Kidney glomerular epithelial cell (primary cell): ENCODE measurements at places on chromosomes 11 and 22.

DNA sequence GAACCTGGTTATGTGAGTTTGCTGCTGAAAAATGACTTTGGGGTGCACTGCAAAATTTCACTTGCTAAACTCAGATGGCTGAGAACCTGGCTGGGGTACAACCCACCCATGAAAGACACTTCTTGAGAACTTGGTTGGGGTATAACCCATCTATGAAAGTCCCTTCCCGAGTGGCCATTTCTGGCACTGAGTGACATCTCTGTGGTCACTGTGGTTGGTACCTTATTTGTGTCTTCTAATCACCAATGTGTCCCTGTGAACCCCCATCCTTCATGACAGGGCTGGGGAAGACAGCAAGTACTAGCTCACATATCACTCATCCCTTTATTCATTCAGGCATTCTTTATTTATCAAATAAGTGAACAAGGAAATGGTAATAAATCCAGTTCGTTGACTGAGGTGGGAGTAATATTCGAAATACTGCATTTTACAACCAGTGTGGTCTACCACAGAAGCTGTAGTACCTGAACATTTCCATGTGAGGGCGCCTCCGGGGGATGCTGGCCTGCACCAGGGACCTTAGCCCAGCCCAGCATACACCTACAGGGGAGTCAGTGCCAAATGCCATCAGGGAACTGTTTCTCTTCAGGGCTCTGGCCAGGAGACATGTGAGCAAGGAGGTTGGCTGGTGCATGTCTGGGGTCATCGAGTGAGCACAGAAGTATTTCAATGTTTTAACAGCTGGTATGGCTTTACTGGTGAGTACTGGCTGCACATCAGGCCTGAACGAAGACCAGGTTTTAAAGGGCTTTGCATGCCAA lies 122.1 kb downstream of the CSNK2A3 start:
- DNase-seq: no peak

DNA sequence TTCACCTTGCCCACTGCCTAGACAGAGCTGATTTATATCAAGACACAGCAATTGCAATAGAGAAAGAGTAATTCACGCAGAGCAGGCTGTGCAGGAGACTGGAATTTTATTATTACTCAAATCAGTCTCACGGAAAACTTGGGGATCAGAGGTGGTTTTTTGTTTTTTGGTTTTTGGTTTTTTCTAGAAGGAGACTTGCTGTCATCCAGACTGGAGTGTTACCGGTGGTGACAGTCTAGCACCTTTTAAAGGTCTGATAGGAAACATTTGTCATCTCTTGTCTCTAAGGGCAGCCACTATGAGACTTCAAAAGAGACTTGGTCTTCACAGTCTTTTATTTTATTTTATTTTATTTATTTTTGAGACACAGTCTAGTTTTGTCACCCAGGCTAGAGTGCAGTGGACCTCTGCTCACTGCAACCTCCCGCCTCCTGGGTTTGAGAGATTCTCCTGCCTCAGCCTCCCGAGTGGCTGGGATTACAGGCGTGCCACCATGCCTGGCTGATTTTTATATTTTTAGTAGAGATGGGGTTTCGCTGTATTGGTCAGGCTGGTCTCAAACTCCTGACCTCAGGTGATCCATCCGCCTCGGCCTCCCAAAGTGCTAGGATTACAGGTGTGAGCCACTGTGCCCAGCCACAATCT lies 19.1 kb downstream of the APOBEC3H start:
- DNase-seq: no peak

DNA sequence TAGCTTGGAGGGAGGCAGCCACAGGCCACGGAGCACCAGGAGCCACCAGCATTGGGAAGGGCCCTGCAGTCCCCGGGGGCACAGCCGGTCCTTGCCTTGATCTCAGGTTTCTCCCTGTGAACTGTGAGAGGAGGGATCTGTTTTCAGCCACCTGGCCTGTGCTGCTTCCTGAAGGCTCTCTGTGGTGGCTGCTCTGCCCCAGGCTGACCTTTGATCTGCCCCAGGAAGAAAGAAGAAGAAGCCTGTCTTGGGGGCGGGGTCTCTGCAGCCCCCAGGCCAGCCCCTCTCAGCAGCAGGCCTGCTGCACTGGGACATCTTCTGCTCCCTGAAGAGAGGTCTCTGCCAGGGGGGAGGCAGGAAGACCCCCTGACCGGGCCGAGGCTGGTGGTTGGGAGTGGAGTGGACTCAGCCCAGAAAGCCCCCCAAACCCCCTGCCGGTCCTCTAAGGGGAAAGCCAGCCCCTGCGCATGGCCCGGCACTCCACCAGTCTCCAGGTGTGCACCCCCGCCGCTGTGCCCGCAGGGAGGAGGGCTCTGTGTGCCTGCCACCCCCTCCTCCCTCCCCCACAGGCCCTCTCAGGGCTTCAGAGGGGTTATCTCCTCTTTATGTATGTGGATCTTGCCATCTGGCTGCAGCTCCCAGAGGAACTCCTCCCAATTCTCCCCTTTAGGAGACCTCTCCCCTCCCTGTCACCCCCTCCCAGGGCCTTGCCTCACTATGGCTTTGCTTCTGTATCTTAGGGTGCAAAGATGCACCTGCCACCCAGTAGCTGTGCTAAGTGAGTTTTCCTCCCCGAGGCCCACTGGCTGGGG lies 675.3 kb downstream of the BRD1 start:
- no peak for DNase-seq

DNA sequence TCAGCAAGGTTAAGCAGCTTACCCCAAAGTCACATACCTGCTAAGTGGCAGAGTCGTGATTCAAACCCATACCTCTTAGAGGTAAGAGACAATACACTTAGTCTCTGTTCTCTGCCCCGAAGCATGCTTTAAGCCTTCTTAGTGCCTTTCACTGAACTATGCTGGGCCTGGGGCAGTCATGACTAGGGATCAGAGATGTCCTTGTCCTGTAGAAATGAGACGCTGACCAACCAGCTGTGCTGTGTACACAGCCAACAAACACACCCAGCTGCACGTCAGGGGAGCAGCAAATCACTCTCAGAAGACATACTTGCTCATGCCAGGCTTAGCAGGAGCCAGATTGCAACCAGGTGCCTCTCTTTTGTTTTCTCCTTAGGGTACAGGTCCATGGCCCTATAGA lies 255.7 kb downstream of the BUD13 start:
- DNase-seq: no peak

DNA sequence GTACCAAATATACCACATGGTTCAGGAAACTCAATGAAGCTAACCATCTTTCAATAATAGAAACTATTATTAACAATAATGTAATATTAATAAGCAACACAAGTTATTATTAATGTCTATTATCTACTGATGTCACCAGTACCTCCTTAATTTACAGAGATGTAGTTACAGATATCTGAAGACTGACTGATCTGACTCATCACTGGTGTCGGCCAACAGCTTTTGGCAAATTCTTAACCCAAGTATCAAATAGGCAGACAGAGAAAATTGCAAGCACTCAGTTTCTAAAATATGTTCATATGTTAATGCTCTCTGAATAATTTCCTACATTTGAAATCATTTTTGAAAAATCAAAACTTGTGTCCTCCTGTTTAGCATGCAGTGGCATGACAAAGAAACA lies 100.4 kb upstream of the DDI1 start:
- no peak for DNase-seq
